ENCODE measurements at places on chromosomes 3 and 15.
A peak's percentile ranks its signal among the peaks of the same experiment; 100 is the strongest.

- no peak for DNase-seq
Measured at GRCh38 chr15:37900326-37901221, 33.9 kb upstream of the TMCO5A start.

- DNase-seq: no peak
Measured at GRCh38 chr3:139394116-139394515, 4.7 kb upstream of the COPB2 start.

- peak; percentile 81 for DNase-seq
Measured at GRCh38 chr15:89429023-89429422, 67.4 kb downstream of the RHCG start.

DNA sequence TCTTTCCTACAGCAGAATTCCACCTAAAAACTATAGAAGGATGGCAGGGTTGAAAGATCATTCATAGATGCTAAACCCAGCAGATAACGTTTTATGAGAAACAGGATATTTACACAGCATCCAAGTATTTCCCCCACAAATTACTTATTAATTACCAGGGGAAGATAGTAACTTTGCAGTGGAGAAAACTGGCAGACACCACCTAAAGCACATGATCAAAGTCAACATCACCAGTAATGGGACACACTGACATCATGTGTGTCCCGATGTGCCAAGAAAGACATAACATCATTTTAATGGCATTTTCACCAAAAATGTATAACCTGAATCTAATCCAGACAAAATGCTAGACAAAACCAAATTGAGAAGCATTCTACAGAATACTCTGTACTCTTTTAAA lies 220.4 kb upstream of the THBS1 start:
- no peak for DNase-seq

GRCh38 chr15:70505411-70505919 lies 257.9 kb downstream of the UACA start:
- DNase-seq: peak; percentile 83

GRCh38 chr3:71425491-71426071 lies 157.9 kb downstream of the FOXP1 start:
- DNase-seq: no peak

GRCh38 chr3:195204360-195205163 lies 66.4 kb downstream of the XXYLT1 start:
- peak; percentile 44 for DNase-seq

GRCh38 chr3:177679568-177680471 lies 482.5 kb upstream of the TBL1XR1 start:
- no peak for DNase-seq

GRCh38 chr15:71880276-71880675 lies 69.9 kb downstream of the NR2E3 start:
- no peak for DNase-seq

Measured in suppressor macrophage (primary cell).